ENCODE measurements at places on chromosomes 6 and 20.

- no peak for DNase-seq
These were observed 249.0 kb upstream of the JARID2 start for GRCh38 chr6:14996892-14997291.

- DNase-seq: no peak
These were observed 89.8 kb downstream of the EYA2 start for GRCh38 chr20:46984405-46984804.

- no peak for DNase-seq
These were observed 5.9 kb upstream of the VSTM2L start for GRCh38 chr20:37896932-37897548.

DNA sequence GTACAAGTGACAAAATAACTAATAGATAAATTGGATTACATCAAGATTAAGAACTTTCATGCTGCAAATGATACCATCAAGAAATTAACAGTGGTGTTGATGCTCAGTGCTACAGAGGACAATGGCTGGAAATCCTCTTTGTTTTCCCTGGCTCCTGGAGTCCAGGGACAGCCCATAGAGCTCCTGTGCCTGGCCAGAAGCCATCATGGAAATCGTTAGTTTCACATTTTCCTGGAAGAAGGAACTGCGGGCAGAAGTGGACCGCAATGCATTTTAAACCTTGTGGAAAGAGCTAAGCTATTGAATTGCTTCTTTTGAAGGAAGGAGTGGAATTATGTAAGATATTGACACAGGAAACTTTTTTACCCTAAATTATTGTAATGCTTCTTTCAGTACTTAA lies 276.0 kb downstream of the GJA1 start:
- DNase-seq: no peak

DNA sequence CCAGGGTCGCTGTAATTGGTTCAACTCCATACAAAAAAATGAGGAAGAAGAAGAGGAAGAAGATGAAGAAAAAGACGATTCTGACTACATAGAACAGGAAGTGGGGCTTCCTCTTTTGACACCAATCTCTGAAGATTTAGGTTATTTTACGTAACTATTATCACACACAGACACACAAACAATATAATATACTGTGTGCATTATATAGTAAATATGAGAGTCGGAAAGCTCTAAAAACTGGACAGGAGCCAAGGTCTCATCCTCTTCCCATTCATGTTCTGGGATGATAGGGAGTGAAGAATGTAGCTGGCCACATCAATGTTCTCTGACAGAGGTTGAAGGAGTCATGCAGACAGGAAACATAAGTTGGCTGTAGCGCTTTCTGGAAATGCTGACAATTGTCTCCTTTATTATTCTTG lies 13.3 kb downstream of the RSPH4A start:
- no peak for DNase-seq

DNA sequence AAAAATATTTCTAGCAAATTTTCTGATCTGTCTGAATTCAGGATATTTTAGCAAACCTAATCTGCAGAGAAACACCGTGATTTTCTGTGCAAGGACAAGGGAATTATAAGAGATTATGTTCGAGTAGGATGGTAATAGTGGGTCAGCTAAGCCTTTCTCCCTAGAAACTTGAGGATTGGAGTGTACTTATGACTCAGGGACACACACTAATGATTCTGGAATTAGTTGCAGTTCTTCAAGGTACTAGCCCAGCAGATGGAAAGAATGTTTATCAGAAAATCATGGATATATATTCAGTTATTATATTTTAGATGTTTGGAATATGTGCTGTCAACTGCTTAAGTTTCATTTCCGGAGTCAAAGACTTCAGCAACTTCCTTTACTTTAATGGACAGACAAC lies 177.1 kb upstream of the MAP3K7 start:
- no peak for DNase-seq

- DNase-seq: no peak
These were observed 137.3 kb downstream of the VEGFA start for GRCh38 chr6:43907312-43907711.

GRCh38 chr6:157560691-157561413 lies 179.9 kb downstream of the ZDHHC14 start:
- DNase-seq: no peak

GRCh38 chr20:36941401-36941835 lies 10.1 kb downstream of the SAMHD1 start:
- no peak for DNase-seq

DNA sequence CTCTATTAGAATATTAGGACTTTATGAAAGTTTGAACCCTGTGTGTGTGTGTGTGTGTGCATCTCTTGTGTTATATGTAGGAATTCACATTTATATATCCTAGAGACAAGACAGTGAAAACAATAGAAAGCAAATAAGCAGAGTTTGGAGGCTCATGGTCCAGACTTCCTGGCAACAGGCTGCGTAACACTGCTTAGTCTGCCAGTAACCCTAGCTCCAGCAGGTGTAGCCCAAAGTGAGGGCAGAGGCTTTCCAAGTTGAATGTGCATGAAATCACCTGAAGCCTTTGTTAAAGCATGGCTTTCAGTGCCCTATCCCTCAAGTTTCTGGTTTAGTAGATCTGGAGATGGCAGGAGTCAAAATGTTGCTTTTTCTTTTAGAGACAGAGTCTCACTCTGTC lies 569.9 kb downstream of the KIF16B start:
- DNase-seq: no peak

DNA sequence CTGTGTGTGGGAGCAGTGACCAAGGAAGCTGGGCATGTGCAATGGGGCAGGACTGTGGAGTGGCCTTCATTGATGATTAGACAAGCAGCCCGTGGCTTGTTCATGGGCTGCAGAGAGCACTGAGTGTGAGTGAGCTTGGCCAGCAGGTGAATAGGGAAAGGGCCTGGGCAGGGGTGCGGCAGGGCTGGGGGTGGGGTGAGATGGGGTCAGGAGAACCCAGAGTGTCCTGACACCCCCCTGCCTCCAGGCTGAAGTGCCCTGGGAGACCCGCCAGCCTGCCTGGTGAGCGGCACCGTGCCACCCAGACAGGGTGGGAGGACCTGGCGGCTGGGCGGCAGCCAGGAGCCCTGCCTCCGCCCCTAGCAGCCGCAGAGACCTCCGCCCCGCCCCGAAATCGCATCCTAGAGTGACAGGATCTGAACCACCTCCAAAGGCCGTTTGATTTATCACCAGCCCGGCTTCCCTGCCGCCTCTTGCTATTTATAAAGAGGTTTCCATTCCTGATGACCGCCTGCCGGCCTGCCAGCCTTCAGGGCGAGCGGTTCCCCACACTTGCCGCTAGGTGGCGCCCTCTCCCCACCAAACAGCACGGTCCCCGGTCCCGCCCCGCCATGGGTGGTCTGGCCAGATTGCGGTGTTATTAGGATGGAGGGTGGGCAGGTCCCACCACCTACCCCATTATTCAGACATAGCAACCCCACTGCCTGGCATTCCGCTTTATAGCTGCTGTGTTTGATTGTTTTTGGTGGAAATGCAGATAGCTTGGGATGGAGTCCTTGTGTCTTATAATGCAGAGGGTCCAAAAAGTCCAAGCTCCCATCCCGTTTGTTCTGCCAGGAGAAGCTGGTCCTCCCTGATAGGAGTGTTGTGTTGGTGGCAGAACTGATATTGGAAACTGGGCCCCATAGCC lies 3.5 kb downstream of the MYLK2 start:
- peak; percentile 74 for DNase-seq

- DNase-seq: no peak
These were observed 74.5 kb upstream of the TMEM181 start for GRCh38 chr6:158485431-158485830.

DNA sequence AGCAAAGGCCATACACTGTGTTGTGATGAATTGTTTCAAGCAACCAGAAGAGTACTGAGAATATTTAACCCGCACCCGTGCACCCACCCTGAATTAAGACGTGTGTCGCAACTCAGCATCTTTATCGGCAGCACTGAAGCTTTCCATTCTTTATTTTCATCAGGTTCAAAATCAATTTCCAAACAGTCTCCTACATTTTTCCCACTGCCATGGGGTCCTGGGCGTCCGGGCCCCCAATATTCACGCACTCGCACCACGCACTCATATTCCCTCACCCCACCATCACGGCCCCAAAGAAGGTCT lies 1.8 kb downstream of the LTB start:
- DNase-seq: no peak

DNA sequence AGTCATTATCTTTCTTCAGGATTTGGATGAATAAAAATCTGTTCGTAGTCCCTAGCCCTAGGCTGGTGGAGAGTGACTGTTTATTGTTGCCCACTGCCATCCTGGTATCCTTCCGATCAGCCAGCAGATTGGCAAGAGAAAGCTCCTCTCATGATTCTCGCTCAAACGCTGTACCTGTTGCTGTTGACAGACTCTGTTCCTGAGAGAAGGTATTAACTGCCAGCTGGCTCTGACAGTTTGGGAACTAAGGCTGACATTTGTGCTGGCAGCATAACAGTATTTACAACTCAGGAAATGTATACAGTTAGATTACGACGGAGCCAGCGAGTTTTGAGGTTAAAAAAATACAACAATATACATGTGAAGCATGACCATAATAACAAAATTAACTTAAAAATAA lies 674.5 kb downstream of the PRKN start:
- no peak for DNase-seq

DNA sequence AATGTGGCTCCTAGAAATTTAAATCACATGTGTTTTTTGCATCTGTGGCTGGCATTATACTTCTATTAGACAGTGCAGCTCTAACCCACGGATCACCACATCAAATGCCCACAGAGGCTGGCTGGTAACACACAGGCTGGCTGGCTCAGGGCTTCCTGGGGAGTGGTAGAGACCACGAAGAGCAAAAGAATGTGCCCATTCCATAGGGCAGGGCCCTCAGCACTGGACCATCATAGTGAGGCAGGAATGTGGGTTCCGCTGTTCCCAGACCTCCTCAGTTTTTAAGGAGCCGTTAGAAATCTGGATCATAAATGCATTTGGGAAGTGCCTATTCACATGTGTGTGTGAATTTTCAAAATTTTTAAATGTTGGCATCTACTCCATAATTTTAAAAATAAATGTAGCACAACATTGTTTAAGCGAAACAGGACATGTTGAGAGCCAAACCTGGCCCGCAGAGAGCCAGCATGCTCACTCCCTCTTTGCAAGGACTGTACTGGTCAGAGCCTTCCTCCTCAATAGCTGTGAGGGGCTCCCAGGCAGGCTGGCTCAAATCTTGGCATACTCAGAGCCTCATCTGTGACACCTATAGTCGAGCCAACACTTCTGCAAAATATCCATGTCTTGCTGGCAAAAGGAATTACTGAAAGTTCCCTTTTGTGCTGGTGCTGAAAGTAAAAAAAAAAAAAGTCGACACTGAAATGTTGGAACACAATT lies 190.5 kb downstream of the FNDC1 start:
- no peak for DNase-seq

- DNase-seq: no peak
These were observed 158.5 kb downstream of the PHACTR1 start for GRCh38 chr6:12875051-12875450.

- DNase-seq: no peak
These were observed 8.3 kb downstream of the PM20D2 start for GRCh38 chr6:89154131-89154530.
